Stimulated activated CD4-positive, alpha-beta T cell treated with anti-CD3 and anti-CD28 coated beads, Interleukin-2, amount 100 ng/mL, for 48 hours (primary cell): ENCODE measurements at places on chromosomes 16 and 17.
A peak's percentile ranks its signal among the peaks of the same experiment; 100 is the strongest.

GRCh38 chr17:3848229-3848835, 2.3 kb upstream of the NCBP3 start:
- DNase-seq: no peak

- DNase-seq: no peak
Measured at GRCh38 chr17:40617678-40618240, 29.9 kb downstream of the SMARCE1 start.

DNA sequence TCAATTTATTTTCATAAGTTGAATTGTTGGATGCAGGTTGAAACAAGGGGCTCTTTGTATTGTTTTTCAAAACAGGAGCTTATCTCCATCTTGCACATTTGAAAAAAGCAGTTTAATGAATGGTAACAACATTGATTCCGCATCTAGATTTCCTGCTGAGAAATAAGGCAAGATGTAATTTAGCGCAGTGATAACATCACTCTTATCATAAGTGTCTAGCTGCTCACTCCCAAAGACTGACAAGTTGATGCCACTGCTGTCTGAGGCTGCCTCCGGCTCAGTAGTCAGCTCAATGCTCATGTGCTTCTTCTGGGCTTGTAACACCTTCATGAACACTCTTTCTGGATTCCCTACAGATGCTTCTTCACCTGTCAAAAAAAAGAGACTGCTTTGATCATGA, 92.4 kb downstream of the KPNA2 start:
- DNase-seq: no peak

GRCh38 chr16:23941963-23942564, 106.3 kb downstream of the PRKCB start:
- DNase-seq: no peak

- no peak for DNase-seq
Measured at GRCh38 chr16:12433691-12434390, 369.8 kb downstream of the CPPED1 start.

DNA sequence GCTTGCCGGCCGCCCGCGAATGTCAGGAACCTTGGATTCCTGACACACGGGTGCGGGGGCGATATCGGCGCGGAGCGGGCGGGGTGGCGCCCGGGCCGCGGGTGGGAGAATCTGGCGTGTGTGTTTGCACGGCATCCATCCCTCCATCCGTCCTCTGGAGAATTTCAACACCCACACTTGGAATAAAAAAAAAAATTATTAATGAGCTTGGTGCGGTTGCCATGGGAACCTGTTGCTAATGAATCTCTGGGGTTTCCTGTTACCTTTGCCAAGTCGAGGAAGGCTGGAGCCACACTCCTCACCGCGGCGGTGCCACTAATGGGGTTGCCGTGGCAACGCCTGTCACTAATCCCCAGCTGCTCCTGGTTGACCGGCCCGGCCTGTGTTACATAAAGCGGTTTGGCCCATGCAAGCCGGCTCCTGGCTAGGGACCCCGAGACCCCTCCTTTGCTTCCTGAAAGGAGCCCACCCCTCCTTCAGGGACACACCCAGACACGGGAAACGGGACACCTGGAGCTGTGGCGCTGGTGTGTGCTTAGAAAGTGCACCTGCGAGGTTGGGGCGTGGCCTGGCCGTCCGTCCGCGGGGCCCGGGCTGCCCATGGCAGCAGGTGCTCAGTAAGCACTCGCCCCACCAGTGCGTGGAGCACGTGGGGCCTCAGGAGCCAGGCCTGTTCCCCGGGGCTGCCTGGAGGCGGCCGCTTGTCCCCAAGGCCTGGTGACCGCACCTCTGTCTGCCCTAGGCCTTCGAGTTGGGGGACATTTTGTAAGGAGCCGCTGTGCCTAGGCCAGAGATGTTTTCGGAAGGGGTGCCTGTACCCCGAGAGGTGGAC, 14.6 kb downstream of the CACNA1H start:
- DNase-seq: no peak

DNA sequence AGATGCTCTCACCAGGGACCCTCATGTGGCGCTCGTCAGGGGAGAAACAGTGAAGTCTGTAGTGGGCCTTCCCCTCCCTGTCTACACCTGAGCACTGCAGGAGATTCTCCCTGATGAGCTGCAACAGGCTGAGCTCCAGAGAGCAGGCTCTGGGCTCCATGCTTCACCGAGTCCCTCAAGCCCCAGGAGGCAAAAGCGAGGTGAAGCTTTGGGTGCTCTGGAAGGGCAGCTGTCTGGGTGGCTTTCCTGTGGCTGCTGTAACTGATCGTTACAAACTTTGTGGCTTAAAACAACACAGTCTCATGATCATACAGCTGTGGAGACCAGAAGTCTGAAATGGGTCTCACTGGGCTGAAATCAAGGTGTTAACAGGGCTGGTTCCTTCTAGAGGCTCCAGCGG, 12.1 kb upstream of the CD300LD start:
- no peak for DNase-seq

DNA sequence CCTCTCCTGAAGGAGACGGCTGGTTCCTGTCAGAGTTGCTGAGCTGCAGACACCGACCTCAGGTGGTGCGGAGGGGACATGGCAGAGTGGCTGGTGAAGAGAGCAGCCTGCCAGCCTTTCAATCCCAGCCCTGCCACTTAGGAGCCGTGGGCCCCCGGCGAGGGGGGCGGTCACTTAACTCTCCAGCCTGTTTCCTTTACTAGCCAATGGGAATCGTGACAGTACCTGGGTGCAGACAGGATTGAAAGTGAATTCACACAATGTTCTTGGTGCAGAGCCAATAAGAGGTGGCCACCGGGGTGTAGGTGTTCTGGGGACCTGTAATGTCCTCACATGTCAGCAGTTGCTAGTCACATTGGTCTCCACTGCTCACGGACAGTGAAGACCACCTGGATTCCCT, 13.5 kb downstream of the ACE start:
- DNase-seq: no peak

DNA sequence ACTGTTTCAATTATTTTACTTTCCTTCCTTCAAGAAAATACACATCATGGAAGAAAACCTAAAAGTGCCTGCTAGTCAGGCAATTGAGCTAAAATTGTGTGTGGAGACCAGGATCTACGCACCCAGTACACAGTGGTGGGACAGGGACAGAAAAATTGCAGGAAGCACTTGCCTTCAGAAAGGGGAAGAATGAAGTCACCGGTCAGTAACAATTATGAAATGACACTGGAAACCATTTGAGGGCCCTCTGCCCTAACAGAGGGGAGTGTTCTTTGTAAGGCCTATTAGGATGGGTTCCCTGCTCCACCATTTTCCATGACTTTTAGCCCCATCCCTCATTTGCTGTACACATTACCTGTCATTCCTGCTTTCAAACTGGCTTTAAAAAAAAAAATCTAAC, 4.5 kb upstream of the PHAF1 start:
- no peak for DNase-seq

- no peak for DNase-seq
Measured at GRCh38 chr16:49704586-49705155, 151.2 kb downstream of the ZNF423 start.

- peak; percentile 45 for DNase-seq
Measured at GRCh38 chr16:68367030-68367429, 56.2 kb downstream of the PRMT7 start.

GRCh38 chr16:1432388-1433262, 1.7 kb downstream of the PERCC1 start:
- no peak for DNase-seq

DNA sequence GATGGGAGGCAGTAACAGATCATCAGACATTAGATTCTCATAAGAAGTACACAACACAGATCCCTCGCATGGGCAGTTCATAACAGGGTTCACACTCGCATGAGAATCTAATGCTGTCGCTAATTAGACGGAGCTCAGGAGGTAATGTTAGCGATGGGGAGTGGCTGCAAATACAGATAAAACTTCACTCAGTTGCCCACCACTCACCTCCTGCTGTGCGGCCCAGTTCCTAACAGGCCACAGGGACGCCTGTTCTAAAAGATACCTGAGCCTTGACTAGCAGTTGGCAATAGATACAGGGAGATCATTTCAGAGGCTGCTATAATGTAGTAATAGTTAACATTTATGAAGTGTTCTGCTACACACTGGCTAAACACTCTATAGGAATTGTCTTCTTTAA, 4.9 kb downstream of the PTRH2 start:
- no peak for DNase-seq

GRCh38 chr17:73304971-73305812, 6.6 kb downstream of the CDC42EP4 start:
- no peak for DNase-seq

- no peak for DNase-seq
Measured at GRCh38 chr17:29096094-29096493, 53.2 kb downstream of the PIPOX start.

GRCh38 chr17:78865682-78866390, 25.2 kb upstream of the USP36 start:
- peak; percentile 72 for DNase-seq

- DNase-seq: no peak
Measured at GRCh38 chr17:77738751-77739531, 219.6 kb upstream of the TNRC6C start.

DNA sequence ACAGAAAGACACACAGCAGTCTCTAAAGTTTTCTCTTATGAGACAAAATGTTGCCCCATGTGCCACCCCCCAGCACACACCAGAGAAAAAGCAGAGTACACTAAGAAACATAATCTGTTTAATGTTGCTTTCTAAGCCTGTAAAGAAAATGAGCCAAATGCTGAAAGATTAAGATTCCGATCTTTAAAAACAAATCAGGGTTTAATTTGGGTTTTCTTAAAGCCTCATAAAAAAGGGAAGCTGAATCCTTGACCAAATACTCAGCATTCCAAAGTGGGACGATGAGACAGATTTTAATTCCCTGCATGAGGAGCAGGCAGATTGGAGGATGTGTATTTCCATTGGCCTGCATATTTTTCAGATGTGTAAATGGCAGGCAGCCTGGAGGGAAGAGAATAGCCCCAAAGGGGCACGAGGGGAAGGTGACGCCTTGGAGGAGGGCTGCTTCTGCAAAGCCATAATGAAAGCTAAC, 118.4 kb downstream of the COPRS start:
- no peak for DNase-seq

- no peak for DNase-seq
Measured at GRCh38 chr17:40916366-40916765, 21.1 kb downstream of the KRT23 start.

DNA sequence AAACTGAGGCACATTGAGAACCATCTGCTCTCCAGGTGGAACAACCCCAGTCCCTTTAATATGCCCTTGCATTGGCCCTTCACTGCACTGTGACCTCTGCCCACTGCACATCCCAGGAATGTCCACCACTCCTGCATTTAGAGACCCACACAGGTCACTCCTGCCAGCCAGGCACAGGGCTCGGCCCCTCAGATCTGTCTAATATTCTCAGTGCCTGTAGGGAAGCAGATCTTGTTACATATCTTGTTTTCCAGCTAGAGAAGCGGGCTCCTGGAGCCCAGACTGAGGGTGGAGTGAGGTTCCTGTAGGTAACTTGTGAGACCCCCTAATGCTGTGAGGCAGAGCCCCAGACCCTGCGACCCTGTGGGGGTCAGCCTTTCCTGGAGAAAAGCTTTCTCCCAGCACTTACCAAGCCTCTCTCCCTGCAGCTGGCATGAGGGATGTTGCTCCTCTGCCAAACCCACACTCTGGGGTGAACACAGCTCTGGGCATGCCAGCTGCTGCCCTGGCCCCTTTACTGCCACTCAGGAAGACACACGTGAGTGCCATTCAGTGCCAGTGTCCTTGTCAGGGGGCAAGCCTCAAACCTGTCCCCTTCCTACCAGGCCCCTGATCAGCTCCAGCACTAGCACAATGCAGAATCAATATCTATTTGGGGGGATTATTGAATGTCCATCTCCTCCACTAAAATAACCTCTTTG, 40.3 kb upstream of the CRHR1 start:
- no peak for DNase-seq

- no peak for DNase-seq
Measured at GRCh38 chr17:12536021-12536420, 129.7 kb upstream of the MYOCD start.

DNA sequence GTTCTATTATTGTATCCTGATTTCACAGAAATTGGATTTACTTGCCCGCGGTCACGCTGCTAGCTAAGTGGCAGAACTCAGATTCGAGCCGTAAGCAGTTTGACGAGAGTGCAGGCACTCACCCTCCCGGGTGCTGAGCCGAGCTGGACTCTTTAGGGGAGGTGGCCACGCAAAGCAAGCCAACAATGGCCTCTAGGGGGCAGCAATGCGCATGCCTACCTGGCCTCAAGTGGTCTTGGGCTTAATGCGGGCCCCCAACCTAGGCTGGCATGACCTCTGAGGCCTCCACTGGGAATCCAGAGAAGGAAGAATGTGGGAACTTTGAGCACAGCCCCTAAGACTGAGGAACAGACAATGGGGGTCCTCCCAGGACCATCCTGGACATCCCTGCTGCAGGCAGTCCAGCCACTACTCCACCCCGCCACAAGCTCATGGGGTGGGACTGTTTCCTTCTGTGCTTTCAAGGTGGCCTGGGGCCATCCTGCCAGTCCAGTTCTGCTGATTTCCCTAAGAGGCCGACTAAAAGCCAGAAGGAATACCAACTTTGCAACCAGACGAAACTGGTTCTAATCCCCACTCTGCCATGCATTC, 276.5 kb downstream of the XYLT1 start:
- DNase-seq: peak; percentile 61

DNA sequence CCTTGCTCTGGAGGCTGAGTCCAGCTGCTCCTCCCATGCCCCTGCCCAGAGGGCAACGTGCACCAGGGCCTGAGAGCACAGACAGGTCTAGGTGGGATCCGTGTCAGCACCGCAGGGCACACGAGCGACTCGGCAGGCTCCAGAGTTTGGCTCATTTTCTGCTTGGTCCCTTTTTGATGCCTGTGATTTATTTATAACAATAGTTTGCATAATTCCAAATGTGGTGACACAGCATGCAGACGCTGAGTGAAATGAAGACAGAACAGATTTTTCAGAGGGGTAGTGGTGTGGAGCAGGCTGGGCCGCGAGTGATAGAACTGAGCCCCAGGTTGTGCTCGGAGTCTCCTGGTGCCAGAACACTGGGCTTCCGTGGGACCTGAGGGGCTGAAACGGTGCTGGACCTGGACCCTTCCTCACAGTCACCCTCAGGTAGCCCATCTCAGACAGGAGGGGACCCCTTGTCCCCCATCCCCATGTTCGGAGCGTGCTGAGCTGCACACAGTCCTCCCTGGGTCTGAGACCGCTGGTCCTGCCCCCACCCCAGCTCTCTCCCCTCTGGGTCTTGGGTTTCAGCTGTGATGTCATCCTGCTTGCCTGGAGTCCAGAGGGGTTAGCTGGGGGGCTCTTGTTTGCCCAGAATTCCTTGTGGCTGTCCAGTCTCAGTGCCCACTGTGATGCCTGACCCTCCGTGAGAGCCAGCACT, 95.9 kb downstream of the METRNL start:
- no peak for DNase-seq

DNA sequence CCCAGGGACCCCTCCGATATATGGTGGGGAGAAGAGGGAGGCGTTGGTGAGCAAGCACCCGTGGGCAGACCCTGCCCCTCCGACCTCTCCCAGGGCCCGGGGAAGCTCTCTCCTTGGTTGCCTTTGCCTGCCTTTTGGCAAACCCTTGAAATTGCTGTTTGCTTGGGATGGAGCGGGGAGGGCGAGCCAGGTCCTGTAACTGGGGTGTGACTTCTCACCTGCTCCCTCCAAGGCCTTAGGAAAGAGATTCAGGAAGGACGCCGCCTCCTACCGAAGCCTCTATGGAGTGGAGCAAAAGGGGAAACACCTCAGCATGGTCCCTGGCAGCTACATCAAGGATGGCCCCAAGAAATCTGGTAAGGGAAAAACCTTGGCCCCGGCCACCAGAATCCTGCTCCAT, 4.6 kb downstream of the C16orf78 start:
- DNase-seq: no peak

- no peak for DNase-seq
Measured at GRCh38 chr16:84281074-84281473, 13.6 kb upstream of the WFDC1 start.

- DNase-seq: no peak
Measured at GRCh38 chr16:27085182-27085581, 18.5 kb downstream of the C16orf82 start.
